ENCODE measurements at places on chromosomes 3 and 15. TPM values are rescaled to one million over a fixed set of nuclear protein-coding genes. Genes with fewer than 3 reads are reported as not detected.
A peak's percentile ranks its signal among the peaks of the same experiment; 100 is the strongest.

DNA sequence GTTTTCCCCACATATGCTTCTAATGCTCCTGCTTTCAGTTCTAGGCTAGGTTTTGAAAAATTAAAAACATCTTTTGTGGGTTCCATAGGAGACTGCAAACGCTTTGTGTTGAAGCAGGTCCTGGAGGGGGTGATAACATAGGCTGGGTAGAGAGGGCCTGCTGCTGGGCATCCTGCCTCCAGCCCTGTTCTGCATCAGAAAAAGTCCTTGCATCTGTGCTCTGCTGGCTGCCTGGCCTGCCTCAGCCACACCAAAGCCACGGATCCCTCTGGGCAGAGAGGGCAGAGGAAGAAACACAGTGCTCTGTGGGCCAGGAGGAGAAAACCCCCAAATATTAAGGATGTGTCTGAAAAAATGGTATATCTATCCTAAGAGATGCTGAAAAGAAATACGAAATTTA, 3.9 kb upstream of the ARPP21 start:
- no peaks in the 10 kb centered on the region for H3K36me3 ChIP-seq
- no peaks in the 10 kb centered on the region for H3K4me1 ChIP-seq
- DNase-seq: no peak
- no peak overlapping the region for H3K4me3 ChIP-seq
- H3K27me3 ChIP-seq: no peaks in the 10 kb centered on the region
- H3K27ac ChIP-seq: no peak overlapping the region

Gene POLR2H
- 147 TPM for total RNA-seq

DNA sequence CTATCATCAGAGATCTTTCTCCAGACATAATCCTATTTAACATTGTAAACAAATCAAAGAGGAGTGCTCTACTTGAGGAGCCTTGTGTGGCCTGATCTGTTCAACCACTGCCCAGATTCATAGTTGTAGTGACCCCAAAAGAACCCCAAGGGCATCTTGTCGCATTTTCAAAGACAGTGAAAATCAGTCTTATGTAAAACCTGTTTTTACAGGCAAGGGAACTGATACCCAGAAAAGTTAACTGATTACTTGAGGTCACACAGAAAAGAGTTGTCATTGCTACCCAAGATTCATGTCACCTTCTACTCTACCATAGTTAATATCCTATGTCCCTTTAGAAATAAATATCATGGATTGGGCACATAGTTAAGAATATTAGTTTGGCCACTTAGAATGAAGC, 40.5 kb upstream of the ARPP21 start:
- H3K27ac ChIP-seq: no peak overlapping the region
- H3K4me1 ChIP-seq: no peaks in the 10 kb centered on the region
- no peak for DNase-seq
- no peaks in the 10 kb centered on the region for H3K27me3 ChIP-seq

DNA sequence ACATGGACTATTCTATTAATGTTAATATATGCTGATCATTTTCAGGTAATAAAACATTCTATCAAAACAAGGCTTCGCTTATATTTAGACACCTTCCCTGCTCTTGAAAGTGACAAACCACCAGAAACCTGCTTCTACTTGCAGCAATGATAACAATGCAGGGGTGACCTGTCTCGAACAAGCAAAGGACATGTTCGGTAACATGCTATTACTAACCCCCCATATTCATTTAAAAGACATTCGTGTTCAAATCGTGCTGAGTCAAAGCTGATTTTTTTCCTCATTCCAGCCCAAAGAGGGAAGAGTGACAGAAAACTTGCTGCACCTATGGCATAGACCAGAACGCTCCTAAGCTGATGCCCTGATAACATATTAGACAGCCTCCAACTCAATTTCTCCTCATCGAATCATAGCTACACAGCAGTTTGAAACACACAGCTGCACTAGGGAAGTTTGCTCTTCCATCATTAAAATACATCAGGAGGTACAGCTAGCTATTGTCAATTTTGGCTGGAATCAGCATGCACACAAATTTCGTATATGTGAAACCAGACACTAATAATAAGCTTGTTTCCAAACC, 341.5 kb downstream of the FOXP1 start:
- no peak overlapping the region for H3K27ac ChIP-seq
- no peaks in the 10 kb centered on the region for H3K36me3 ChIP-seq
- DNase-seq: no peak
- no peaks in the 10 kb centered on the region for H3K27me3 ChIP-seq

GRCh38 chr3:32862247-32862935, 44.6 kb downstream of the TRIM71 start:
- H3K27ac ChIP-seq: no peak overlapping the region
- no peaks in the 10 kb centered on the region for H3K4me1 ChIP-seq
- H3K4me3 ChIP-seq: no peak overlapping the region
- no peaks in the 10 kb centered on the region for H3K27me3 ChIP-seq

Gene PIF1
- 14.7 TPM for total RNA-seq

Gene HCLS1
- total RNA-seq: 184 TPM

DNA sequence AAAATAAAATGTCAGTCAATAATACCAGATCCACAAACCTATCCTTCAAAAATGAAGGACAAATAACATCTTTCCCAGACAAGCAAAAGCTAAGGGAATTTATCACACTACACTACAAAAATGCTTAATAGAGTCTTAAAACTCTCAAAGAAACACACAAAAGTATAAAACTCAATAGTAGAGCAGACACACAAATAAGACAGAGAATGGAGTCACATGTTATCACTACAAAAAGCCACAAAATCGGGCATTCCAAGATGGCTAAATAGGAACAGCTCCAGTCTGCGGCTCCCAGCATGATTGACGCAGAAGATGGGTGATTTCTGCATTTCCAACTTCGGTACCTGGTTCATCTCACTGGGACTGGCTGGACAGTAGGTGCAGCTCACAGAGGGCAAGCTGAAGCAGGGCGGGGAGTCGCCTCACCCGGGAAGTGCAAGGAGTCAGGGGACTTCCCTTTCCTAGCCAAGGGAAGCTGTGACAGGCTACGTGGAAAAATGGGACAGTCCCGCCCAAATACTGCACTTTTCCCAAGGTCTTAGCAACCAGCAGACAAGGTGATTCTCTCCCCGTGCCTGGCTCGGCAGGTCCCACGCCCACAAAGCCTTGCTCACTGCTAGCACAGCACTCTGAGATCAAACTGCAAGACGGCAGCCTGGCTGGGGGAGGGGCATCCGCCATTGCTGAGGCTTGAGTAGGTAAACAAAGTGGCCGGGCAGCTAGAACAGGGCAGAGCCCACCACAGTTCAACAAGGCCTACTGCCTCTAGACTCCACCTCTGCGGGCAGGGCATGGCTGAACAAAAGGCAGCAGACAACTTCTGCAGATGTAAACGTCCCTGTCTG, 46.3 kb downstream of the SENP7 start:
- H3K4me1 ChIP-seq: peaks cover 15% of the 10 kb centered on the region
- H3K36me3 ChIP-seq: no peaks in the 10 kb centered on the region
- no peak overlapping the region for H3K27ac ChIP-seq

Gene CACNA1D
- total RNA-seq: 0.78 TPM

- no peak overlapping the region for H3K27ac ChIP-seq
- DNase-seq: no peak
- H3K36me3 ChIP-seq: peaks cover 37% of the 10 kb centered on the region
- H3K27me3 ChIP-seq: no peaks in the 10 kb centered on the region
These were observed 16.4 kb downstream of the SRPRB start for GRCh38 chr3:133821767-133822638.

DNA sequence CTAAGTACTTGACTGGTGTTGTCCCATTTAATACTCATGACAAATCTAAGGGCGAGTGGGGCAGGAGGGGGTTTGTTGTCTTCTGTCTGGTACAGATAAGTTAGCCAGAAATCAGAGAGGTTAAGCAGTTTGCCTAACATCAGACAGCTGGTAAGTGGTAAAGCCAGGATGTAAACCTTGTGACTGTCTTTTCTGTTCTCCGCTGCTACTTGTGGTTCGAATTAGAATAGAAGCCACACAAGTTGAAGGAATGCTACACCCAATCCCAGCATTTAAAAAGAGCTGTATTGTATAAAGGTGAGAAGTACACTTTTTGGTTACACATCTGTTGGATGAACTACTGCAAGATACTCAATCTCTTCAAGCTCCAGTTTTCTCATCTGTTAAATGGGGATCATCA, 474.7 kb upstream of the SUCLG2 start:
- H3K27ac ChIP-seq: no peak overlapping the region
- H3K4me3 ChIP-seq: no peak overlapping the region
- no peak for DNase-seq
- H3K36me3 ChIP-seq: no peaks in the 10 kb centered on the region

- no peak overlapping the region for H3K4me3 ChIP-seq
- H3K4me1 ChIP-seq: no peaks in the 10 kb centered on the region
- no peaks in the 10 kb centered on the region for H3K27me3 ChIP-seq
- H3K36me3 ChIP-seq: no peaks in the 10 kb centered on the region
- DNase-seq: no peak
These were observed 81.5 kb downstream of the GAP43 start for GRCh38 chr3:115704661-115705338.

DNA sequence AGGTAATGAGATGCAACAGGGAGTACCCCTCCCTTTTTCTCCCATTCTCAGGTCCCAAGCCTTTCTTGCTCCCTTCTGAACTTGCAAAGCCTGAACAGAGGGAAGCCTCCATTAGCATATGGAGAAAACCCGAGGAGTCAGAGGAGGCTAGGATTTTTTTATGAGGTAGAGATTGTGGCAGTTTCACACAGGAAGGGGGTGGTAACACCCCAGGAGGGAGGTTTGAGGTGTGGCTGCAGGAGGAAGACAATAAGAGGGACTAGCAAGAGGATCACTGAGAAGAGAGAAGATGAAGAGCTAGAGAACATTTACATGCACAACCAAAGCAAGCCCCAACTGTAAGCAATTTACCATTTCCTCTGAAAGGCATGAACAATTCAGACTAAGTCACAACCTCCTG, 322.7 kb downstream of the SV2B start:
- no peaks in the 10 kb centered on the region for H3K36me3 ChIP-seq
- H3K27me3 ChIP-seq: no peaks in the 10 kb centered on the region
- DNase-seq: no peak
- peak overlapping the region; percentile 24 for H3K4me3 ChIP-seq
- H3K27ac ChIP-seq: no peak overlapping the region

DNA sequence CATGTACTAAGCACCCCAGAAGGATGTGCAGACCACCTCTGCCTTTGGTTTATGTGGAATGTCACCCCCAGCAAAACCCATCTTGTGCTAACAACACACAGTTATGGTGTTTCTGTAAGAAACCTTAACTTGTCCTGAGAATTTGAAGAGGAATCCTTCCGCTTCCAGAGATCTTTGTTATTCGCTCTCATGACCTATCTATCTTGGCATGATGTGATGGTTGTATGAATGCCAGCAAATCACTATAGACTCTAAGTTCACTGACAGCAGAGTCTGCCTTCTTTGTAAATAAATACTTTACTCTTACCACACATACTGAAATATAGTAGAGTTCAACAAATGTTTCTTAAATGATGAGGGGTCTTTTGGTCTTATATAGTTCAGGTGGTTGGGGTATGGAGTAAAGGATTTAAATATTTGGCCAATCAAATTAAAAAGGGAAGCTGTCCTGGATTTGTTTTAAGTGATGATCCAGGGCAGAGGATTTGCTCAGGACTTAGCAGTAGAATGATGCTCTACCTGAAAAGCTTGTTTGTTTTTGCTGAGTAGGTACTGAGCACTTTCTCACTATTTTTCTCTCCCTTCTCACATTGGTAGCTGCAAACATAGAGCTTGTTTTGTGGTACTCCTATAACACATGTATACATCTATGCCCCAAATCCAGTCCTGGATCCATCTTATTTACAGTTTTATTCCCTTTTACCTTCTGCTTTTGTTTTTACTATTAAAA, 27.9 kb upstream of the RTP1 start:
- H3K4me3 ChIP-seq: no peak overlapping the region
- H3K27me3 ChIP-seq: peaks cover 3% of the 10 kb centered on the region
- no peak overlapping the region for H3K27ac ChIP-seq
- H3K36me3 ChIP-seq: no peaks in the 10 kb centered on the region

- no peaks in the 10 kb centered on the region for H3K27me3 ChIP-seq
- no peak for DNase-seq
- H3K4me1 ChIP-seq: no peaks in the 10 kb centered on the region
These were observed 194.2 kb upstream of the NDN start for GRCh38 chr15:23881291-23881690.

GRCh38 chr15:84629033-84629432, 25.1 kb downstream of the WDR73 start:
- DNase-seq: no peak
- H3K36me3 ChIP-seq: no peaks in the 10 kb centered on the region
- peaks cover 22% of the 10 kb centered on the region for H3K4me1 ChIP-seq
- H3K27me3 ChIP-seq: no peaks in the 10 kb centered on the region
- H3K4me3 ChIP-seq: no peak overlapping the region
- no peak overlapping the region for H3K27ac ChIP-seq

- DNase-seq: no peak
- no peaks in the 10 kb centered on the region for H3K36me3 ChIP-seq
- H3K4me3 ChIP-seq: no peak overlapping the region
- H3K4me1 ChIP-seq: peaks cover 12% of the 10 kb centered on the region
- H3K27me3 ChIP-seq: no peaks in the 10 kb centered on the region
- H3K27ac ChIP-seq: no peak overlapping the region
These were observed 57.3 kb upstream of the RNF7 start for GRCh38 chr3:141680620-141681389.

Gene REC114
- not detected for total RNA-seq

GRCh38 chr3:10223676-10224639, 24.3 kb upstream of the TATDN2 start:
- DNase-seq: peak; percentile 13
- H3K27ac ChIP-seq: no peak overlapping the region
- peaks cover 26% of the 10 kb centered on the region for H3K4me1 ChIP-seq
- no peaks in the 10 kb centered on the region for H3K27me3 ChIP-seq

DNA sequence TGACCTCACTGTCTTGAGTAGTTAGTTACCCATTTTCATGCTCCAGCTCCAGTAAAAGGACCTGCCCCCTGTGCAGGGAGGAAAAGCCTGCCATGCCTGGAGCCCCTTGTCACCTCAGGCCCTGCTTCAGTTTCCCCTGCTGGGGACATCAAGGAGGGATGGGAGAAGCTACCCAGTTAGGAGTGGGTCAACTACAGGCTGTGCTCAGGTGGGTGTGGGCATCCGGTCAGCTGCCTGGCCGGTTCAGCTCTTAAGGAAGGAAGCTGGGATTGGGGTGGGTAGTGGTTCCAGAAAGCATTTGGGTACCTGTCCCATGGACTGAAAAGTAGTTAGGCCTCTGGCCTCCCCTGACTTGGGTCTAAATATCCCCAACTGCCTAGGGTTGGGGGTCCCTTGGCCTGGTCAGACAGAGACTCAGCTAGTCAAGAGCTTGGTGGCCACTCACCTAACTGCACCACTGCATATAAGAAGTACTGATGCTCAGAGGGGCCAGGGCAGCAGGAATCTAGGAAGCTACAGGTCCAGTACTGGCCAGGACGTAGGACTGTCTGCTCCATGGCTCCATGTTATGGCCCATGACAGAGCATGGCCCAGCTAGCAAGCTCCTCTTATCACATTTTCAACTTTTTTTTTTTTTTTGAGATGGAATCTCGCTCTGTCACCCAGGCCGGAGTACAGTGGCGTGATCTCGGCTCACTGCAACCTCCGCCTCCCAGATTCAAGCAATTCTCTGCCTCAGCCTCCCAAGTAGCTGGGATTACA, 549 bp downstream of the LSMEM2 start:
- H3K27me3 ChIP-seq: peaks cover 13% of the 10 kb centered on the region
- no peak for DNase-seq
- H3K4me1 ChIP-seq: peaks cover 15% of the 10 kb centered on the region
- no peak overlapping the region for H3K4me3 ChIP-seq

Measured in CD8-positive, alpha-beta memory T cell (primary cell).